ENCODE measurements at places on chromosomes 5 and 9.

GRCh38 chr5:38806775-38807258, 39.0 kb upstream of the OSMR start:
- no peak for DNase-seq

- no peak for DNase-seq
These were observed 16.9 kb downstream of the OR2V2 start for GRCh38 chr5:181164076-181164952.

DNA sequence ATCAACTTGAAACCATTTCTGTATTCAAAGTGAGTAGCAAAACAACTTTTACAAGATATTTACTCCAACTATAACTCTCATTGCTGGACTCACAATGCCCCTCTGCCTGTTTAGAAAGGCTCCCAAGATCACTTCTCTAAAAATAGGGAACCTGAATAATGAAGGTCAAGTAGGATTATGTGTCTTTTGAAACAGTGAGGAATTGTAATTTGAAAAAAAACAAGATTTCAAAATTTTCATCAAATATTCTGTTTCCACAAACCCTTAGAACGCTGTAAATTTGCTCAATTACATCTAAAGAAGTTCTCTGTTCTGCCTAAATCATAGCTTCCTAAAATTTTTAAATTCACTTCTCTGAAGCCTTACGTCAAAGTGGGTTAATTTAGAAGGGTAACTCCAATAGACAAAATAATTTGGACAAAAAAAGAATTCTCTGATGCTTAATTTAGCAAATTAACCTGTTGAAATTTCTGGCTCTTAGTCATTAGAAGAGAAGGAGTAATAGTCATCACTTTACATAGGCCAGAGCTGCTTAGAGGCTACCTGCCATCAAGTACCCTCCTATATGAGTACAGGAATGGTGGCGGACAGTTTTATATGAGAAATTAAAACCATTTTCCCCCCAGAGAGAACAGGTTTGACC, 4.0 kb downstream of the ELL2 start:
- no peak for DNase-seq

- DNase-seq = no peak
These were observed 122.4 kb upstream of the GAS1 start for GRCh38 chr9:87069690-87070089.

- no peak for DNase-seq
These were observed 3.0 kb downstream of the S100Z start for GRCh38 chr5:76852772-76853171.

DNA sequence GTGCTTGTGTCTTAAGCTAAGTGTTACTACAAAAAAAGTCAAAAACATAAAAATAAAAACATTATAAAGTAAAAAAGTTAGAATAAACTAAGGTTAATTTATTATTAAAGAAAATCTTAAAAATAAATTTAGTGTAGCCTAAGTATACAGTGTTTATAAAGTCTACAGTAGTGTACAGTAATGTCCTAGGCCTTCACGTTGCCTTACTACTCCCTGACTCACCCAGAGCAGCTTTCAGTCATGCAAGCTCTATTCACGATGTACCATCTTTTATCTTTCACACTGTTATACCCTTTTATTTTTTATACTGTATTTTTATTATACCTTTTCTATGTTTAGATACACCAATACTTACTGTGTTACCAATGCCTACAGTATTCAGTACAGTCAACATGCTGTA, 288.1 kb downstream of the HCN1 start:
- DNase-seq = no peak

DNA sequence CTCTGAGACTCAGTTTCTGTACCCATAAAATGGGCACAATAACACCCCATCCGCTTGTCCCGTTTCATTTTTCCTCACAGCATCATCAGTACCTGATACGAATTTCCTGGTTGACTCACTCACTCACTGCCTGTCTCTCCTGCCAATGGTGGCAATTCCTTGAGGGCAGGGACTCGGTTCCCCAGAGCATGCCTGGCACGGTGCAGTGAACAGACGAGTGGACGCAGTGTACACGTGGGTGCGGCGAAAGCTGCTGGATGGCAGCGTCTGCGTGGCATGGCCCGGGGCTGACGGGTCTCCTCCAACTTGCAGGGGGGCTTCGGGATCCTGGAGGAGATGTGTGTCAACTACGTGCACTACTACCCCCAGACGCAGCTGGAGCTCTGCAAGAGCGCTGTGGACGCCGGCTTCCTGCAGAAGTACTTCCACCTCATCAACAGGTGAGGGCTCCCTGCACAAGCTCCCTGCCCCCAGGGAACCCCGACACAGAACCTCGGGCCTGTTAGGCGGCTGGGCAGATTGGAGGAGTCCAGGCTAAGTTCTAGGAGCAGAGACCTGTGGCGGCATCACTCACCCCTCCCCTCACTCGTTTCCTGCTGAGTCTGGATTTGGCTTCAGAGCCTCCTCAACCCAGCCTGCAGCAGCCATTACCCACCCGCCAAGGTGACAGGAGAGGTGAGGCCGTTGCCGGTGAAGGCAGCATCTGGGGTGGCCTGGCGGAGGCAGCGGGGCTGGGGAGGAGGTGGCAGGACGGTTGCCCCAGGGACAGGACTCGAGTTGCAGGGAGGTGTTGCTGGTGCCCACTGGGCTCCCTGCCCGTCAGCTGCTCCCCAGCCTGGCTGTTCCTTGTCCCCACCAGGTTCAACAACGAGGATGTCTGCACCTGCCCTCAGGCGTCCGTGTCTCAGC, 20.3 kb downstream of the DBH start:
- DNase-seq = no peak

DNA sequence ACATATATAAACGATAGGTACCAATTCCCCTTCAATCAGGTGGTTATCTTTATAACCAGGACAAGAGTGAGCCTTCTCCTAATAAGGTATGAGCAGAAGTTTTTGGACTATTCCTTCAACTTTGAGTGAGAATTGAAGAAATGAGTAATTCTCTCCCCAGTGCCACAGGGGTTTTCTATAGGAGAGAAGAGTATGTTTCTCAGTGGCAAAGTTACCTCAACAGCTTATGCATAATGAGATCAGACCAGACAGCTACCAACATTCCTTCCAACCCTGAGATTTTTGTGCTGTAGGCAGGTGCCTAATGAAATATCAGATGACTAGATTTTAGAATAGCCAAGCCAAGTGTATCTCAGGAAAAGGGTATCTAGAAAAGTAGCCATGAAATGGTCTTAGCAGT, 40.9 kb downstream of the ABLIM3 start:
- DNase-seq = no peak

GRCh38 chr9:93122721-93123221, 11.3 kb downstream of the NINJ1 start:
- no peak for DNase-seq

GRCh38 chr9:91589101-91589553, 165.5 kb upstream of the NFIL3 start:
- peak; percentile 18 for DNase-seq

- no peak for DNase-seq
These were observed 341.8 kb downstream of the PIK3R1 start for GRCh38 chr5:68557162-68557936.

DNA sequence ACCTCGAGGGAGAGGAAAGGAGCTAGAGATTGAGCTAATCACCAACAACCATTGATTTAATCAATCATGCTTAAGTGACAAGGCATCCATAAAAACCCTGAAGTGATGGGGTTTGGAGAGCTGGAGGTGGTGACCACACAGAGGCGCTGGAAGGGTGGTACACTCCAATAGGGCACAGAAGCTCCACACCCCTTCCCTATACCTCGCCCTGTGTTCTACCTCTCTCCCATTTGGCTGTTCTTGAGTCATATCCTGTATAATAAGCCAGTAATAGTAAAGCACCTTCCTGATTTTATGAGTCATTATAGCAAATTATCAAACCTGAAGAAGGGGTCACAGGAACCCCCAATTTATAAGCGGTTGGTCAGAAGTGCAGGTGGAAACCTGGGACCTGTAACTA, 18.3 kb downstream of the ACTL7B start:
- no peak for DNase-seq

DNA sequence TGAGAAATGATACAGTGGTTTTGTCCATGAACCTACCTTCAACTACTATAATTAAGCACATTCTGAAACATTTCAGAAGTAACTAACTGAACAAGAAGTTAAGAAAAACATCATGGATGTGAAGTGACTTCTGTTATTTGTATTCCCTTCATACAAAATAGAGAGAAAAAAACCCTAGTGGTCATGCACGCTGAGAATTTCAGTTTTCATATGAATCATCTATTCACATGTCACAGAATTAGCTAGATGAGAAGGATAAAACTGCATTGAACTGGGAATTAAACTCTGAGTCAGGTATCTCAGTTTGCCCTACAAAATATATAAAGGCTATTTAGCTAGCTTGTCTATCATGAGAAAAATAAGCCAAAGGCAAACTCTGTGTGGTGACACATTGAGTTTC, 451.8 kb upstream of the FTMT start:
- no peak for DNase-seq

DNA sequence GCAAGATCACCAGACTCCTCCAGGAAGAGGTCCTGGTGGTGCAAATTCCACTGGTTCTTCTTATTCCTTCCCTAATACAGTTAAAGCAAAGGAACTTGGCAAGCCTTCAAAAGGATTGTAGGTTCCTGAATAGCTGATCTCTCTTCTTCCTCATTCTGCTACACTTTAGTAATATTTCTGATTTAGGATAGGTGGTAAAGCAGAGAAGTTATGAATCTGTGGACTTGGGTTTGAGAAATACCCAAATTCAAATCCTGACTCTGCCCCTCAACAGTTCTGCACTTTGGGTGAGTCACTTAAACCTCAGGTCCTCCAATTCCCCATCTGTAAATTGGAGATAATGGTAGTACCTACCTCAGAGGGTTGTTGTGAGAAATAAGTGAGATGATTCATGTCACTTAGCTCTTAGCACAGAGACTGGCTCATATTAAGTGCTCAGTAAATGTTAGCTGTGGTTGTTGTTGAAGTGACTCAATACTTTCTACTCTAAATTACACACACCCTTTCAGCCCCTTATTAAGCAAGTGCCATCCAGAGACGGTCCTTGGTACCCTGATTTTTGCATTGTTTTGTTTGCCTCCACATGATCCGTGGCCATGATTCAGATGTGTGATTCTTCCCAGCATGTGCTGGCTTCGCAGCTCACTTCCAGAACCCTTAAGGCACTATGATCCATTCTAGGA, 5.2 kb downstream of the SH3RF2 start:
- DNase-seq = no peak

DNA sequence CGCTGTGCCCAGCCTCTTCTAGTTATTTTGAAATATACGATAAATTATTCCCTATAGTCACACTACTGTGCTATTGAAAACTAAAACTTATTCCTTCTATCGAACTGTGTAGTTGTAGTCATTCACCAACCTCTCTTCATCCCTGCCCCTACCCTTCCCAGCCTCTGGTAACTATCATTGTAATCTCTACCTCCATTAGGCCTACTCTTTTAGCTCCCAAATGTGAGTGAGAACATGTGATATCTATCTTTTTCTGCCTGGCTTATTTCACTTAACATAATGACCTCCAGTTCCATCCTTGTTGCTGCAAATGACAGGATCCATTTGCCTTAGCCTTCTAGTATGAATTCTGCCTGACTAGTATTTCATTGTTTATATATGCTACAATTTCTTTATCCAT, 127.4 kb downstream of the PSAT1 start:
- DNase-seq = no peak

GRCh38 chr5:149441986-149442385, 62.9 kb upstream of the IL17B start:
- no peak for DNase-seq

GRCh38 chr5:148125641-148126040, 42.7 kb upstream of the SPINK14 start:
- DNase-seq = no peak

DNA sequence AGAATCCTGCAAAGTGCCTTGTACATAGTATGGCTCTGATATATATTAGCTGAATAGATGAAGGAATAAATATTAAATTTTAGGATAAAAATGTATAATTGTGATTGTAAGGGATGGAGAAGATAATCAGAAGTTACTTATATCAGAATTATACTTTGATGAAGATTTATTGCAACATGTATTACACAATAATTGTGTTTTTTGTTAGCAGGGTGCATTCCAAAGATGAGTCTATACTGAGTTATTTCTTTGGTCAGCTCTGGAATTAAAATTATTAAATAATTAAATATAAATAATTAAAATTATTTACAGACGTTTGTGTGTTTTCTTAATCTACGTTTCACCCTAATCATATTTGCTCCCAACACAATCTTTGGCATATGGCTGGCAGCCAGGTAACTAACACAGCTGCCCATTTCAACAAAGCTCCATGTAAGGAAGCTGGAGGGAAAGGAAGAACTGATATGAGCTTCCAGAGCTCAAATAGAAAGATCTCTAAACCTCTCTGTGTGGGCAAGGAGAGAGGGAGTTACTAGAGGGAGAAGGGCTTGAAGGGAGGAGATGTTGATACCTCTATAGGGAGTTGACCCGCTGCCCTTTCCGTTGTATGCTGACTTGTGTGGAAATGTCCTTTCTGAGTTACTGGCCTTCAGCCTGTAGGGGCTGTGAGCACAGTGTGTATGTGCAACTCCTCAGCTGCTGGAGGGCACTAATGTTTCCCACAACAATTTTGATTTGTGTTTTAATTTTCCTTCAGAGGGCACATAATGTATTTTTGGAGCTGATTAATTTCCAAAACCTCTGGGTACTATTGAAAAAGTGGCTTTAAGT, 403.4 kb downstream of the MAN2A1 start:
- DNase-seq = no peak

DNA sequence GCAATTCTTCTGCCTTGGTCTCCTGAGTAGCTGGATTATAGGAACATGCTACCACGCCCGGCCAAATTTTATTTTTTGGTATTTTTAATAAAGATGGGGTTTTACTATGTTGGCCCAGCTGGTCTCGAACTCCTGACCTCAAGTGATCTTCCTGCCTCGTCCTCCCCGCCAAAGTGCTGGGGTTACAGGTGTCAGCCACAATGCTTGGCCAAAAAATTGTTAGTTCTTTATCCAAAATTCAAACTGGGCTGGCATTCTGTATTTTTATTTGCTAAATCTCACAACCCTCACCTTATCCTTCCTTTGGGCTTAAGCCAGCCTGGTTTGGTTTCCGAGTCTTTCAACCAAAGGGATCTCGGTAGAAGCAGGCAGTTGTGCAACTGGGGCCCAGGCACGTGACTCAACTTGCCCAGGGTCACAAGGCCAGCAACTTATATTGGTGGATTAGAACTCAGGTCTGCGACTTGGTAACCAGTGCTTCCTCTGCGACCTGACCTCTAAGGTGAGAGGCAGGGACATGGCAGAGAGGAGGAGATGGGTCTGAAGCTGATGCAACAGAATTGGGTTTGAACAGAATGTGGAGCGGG, 26.5 kb upstream of the BOD1 start:
- no peak for DNase-seq

- no peak for DNase-seq
These were observed 490.2 kb upstream of the RORB start for GRCh38 chr9:74006935-74007334.

DNA sequence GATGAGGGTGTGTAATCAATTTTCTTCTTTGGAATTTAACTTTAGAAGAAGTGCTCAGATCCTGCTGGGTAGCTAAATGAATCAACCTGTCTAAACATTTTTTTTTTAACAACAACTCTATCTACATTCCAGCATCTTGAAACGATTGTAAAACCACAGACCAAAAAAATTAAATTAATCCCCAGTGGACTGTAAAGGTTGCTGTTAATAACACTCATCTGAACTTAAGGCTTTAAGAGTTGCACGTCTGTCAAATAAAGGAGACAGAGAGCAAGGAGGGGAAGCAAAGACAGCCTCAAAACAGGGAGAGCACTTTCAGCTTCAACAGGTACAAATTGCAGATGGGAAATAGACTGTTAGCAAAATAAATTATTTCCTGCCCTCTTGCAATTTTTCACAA, 548.5 kb downstream of the DTWD2 start:
- DNase-seq = no peak

- no peak for DNase-seq
These were observed 30.9 kb upstream of the TNFSF15 start for GRCh38 chr9:114836769-114837168.

Data from spinal cord (tissue), 10 donors.